ENCODE measurements at places on chromosomes 4 and X.
A peak's percentile ranks its signal among the peaks of the same experiment; 100 is the strongest.

GRCh38 chr4:18012807-18013462, 8.6 kb downstream of the LCORL start:
- no peak for DNase-seq

DNA sequence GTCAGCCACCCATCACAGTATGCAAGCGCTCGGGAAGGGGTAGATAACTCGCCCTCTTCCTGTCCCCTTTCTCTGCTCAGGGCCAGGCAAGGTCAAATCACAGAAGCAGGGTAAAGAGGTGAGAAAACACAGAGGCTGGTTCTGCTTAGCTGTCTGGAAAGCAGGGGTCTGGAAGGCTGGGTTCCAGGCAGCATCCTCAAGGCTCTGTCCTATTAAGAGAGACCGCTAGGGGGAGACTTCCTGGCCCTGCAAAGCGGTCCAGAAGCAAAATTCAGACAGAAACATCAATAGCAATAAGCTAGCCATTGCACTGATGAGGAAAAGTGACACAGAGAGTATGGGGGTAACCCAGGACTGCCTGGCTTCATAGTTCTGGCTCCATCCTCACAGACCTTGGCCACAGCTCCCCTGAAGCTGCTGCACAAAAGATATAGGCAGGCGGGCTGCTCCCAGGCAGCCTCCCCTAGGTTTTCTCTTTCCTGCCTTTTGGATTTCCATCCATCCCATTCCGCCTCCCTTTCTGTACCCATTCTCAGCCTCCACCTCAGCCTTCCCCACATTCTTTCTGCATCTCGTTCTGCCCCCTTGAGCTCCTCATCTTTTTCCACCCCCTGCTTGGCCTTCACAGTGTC, 308.5 kb downstream of the EVC2 start:
- no peak for DNase-seq

DNA sequence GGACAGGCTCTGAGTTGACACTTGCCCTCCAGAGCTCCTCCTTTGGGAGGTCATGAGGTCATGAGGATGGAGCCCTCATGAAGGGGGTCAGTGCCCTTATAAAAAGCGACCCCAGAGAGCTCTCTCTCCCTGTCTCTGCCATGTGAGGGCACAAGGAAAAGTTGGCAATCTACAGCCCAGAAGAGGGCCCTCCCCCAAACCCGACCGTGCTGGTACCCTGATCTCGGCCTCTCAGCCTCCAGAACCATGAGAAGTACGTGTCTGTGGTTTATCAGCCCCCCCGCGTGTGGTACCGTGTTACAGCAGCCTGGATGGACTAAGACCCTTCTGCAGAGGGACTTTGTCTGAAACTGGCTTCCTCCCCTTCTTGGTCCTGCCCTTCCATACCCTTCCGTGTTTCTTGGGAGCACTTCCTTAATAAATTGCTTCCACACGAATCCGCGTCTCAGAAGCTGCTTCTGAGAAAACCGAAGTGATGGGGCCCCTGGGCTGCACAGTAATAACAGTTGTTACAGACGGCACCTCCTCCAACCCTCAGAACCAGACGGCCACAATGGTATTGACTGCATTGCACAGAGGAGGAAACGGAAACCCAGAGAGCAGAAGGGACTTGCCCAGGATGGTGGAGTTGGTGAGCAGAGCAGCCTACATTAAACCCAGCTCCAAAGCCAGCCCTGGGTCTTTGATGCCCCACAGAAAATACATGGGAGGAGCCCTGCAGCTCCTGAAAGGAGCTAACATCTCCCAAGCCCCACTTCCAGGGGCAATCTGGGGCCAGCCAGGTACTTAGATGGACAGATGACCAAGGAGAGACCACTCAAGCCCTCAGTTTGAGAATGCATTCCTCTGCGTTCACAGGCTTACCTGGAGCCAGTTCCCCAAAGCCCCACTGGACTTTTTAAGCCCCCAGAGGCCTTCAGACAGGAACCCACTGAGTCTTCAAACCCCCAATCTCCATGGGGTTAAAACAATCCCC, 242.7 kb downstream of the BCOR start:
- DNase-seq = peak; percentile 53

GRCh38 chrX:115911967-115912366, 258.6 kb upstream of the AGTR2 start:
- no peak for DNase-seq

DNA sequence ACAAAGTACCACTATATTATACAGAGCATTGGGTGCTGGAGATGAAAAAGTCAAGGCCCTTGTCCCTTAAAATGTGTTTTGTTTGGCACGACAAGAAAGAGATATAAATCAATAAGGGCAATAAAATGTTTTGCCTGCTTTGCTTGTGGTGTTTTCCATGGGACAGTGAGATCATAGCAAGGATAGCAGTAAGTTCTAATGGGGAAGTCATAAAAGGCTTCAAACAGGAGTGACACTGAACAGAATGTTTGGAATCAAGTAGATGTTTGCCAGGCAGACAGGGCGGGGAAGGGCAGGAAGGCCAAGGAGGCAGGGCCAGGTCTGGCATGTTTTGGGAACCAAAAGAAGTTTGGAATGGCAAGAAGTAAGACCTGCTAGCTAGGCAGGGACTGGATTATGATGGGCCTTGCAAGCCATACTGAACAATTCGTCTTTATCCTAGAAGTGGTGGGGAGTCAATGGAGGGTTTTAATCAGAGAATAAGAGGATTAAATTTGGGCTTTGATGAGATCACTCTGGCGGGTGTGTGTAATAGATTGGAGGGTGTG, 16.4 kb downstream of the FGF2 start:
- DNase-seq = no peak

- DNase-seq = no peak
These were observed 1.8 kb downstream of the WWC2 start for GRCh38 chr4:183100827-183101226.

- DNase-seq = no peak
These were observed 22.8 kb downstream of the GPRIN3 start for GRCh38 chr4:89284828-89285227.

DNA sequence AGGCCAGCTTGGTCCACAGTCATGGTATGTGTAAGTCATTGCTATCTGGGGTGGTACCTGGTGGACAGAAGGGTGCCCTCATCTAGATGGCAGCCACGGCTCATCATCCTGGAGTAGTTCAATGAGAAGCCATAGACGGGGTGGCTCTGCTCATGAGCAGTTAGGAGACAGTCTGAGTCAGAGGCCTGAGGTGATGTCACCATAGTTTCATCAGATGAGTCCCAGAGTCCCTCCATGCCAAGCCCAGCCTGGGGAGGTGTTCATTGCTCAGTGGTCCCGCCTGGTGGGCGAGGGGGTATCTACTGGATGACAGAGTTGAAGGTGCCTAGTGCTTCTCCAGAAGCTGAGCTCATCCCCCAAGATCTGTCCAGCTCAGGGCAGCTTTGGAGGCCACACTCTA, 49.8 kb downstream of the DLG3 start:
- no peak for DNase-seq

DNA sequence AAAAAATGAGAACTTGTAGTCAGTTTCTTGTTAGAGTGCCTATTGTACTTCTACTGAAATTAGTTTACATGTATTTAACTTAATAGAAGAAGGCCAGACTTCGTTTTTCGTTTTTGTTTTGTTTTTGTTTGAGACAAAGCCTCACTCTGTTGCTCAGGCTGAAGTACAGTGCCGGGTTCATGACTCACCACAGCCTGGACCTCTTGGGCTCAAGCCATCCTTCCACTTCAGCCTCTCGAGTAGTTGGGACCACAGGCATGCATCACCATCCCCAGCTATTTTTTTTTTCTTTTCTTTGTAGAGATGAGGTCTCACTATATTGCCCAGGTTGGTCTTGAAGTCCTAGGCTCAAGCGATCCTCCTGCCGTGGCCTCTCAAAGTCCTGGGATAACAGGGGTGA, 793.9 kb downstream of the ADGRL3 start:
- DNase-seq = no peak

GRCh38 chrX:100368167-100368566, 41.9 kb downstream of the PCDH19 start:
- no peak for DNase-seq

GRCh38 chr4:150259861-150260567, 181.8 kb downstream of the DCLK2 start:
- no peak for DNase-seq

GRCh38 chr4:152843481-152844090, 63.8 kb downstream of the ARFIP1 start:
- DNase-seq = no peak

- no peak for DNase-seq
These were observed 1.4 kb downstream of the COQ2 start for GRCh38 chr4:83283181-83283580.

DNA sequence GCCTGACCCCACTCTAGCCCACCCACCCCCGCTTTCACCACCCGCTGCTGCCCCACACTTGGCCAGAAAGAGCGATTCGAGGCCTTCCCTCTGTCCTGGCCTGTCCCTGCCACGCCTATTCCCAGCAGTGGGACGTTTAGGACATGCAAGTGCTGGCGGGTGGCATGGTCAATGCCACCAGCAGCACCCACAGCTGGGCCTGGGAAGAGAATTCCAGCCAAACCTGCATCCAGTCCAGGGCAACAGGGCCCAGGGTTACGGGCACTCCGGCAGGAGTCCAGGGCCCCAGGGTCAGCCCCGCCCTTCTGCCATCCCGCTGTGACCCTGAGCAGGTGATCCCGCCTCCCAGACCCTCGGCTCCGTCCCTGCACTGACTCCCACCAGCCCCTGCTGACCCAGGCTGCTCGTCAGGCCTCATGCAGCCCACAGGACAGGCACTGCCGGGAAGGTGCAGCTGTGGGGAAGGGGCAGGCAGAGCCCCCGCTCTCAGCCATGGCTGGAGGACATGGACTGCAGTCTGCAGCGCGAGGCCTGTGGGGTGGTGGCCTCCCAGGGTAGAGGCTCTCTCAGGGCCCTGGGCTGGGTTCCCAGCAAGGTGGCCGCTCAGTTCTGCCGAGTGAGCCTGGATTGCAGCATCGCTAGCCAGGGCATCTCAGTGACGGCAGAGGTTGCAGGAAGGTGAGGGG, 6.8 kb upstream of the HTRA3 start:
- DNase-seq = no peak

- no peak for DNase-seq
These were observed 367.8 kb downstream of the GASK1B start for GRCh38 chr4:157804986-157805385.

GRCh38 chrX:74535086-74535407, 79.4 kb downstream of the RLIM start:
- no peak for DNase-seq

DNA sequence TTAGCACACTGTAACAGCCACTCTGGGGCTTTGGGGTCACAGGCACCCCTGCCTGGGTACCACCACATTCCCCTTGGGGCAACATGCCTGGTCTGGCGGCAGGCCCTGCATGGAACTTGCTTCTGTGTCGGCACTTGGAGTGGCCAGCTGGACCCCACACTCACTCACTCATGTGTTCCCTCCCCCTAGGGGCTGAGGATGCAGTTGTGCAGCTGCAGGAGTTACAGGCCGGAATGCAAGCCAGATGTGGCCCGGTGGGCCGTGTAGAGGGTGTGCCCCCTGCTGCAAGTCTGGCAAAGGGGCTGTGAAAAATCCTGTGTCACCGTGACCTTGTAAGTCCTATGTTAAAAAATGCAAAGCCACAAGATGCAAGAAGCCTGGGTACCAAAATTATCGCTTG, 34.2 kb downstream of the ATXN3L start:
- DNase-seq = no peak

DNA sequence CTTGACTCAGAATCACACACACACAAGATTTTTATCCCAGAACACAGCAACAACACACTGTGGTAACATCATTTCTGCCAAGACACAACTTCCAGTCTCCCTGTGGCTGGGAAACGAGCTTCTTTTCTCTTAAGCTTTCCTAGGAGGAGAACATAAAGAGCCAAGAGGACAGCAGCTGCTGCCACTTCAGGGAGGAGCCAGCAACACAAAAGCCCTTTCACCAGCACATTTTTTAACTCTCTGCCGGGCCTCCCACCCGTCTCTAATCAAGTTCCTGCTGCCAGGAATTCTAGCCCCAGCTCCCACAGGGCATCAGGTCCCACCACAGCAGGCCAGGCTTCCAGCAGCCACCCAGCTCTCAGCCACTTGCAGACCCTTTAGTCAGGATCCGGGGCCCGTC, 22.4 kb downstream of the FAT1 start:
- DNase-seq = no peak

GRCh38 chrX:91108761-91109160, 325.9 kb upstream of the PABPC5 start:
- no peak for DNase-seq

DNA sequence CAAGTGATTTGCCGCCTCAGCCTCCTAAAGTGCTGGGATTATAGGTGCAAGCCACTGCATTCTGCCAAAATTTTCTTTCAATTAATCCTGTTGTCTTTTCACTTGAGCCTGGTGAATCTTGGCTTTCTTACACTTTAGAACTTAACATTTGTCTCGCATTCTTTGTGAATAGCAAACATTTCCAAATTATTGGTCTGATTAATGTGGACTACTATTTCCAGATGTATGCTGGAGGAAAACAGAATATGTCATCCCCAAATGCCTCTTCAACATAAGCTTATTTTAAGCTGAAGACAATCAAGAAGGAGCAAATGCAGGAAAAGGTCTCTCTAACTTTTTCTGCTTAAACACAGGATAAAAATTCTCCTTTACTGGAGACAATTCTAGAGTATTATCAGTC, 233.4 kb downstream of the PPP4R3C start:
- DNase-seq = no peak

GRCh38 chrX:133389975-133390374, 25.3 kb downstream of the GPC4 start:
- DNase-seq = no peak

- DNase-seq = no peak
These were observed 17.8 kb upstream of the ARSJ start for GRCh38 chr4:113997206-113997605.

GRCh38 chr4:182736207-182736606, 181.0 kb downstream of the DCTD start:
- no peak for DNase-seq

DNA sequence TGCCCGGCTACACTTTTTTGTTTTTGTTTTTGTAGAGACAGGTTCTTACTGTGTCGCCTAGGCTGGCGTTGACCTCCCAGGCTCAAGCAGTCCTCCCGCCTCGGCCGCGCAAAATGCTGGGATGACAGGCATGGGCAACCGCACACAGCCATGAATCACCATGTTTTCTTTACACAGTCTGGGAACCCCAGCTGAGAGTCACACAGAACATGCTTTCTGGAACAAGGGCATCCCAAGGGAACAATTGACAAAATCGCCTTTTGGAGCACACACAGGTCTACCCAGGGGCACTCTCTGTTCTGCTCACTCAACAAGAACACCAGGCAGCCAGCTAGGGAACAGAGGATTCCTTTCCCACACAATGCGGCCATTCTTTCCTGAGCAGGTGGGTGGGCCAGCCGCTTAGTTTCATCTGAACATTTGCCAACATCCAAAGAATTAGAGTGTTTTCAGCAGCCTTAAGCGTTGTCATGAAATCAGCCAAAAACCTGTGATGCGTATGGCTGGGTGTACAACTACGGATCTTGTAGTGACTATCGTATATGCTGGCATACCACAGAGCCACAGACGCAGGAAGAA, 15.7 kb downstream of the PRKX start:
- DNase-seq = no peak

- no peak for DNase-seq
These were observed 19.2 kb downstream of the PPP3CA start for GRCh38 chr4:101328063-101328602.

DNA sequence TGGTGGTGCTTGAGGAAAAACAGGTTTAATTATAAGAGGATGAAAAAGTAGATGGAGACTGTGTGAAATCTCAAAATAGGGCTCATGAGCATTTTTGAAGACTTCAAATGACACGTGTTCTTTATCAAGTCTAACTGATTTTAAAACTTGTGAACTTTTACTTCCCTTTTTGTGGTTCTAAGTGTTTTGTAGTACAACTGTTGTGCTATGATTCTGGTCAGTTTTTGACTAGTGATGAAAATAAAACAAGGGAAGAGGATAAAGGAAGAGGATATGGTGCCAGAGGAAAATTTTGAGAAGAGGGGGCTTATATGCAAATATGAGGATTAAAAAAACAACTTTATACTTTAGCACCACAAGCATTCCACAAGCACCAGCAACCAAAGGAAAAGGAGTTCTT, 644.0 kb downstream of the RPA4 start:
- DNase-seq = no peak
